ENCODE measurements at places on chromosomes 5 and 9.

DNA sequence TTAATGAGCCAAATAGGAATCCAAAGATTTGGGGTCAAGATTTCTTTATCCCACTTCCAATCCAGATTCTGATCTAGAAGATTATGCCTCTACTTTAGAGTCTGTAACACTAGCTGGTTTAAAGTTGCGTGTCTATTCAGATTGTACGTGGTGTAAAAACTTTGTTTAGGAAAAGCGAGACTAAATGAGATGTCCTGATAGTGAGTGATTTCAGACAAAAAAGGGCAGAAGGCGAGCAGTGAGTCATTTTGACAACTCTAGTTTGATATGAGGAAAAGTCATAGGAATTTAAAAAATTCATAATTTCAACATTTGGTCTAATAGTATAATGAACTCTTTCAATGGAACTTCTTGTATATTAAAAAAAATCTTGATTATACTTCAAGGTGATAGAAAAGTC, 119.6 kb upstream of the KLF9 start:
- no peak for DNase-seq

DNA sequence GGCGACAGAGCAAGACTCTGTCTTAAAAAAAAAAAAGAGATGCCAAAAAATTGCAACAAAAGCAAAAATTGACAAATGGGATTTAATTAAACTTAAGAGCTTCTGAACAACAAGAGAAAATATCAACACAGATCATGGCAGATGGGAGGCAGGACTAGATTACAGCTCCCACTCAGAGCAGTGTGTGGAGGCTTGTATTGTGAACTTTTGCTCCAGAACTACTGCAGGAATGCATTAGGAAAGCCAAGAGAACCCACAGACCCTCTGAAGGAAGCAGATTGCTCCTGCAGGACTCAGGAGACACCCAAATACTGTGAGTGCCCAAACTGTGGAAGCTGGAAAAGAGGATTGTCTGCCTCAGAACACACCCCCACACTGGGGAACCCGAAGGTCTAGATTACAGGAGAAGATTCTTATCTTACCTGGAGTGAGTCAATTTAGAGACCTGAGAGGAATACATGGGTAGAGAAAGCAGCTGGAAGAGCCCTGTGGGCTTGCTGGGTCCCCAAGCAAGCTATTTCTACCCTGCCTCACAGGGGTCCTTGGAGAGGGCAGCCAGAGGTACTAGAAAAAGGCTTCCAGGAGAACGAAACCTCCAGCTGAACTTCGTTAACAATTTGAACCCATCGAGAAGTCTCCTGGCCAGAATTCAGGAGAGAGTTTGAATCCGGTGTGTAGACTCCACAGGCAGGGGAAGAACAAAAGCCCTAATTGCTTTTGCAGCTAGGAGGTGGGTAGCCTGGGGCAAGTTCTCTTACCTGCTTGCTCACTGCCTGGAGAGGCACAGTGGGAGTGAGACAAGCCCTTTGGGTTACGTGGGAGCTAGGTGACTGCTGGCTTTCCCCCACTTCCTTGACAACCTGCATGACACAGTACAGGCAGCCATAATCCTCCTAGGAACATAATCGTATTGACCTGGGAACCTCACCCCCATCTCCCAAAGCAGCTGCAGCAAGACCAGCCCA, 593.4 kb upstream of the RGMB start:
- DNase-seq: no peak

DNA sequence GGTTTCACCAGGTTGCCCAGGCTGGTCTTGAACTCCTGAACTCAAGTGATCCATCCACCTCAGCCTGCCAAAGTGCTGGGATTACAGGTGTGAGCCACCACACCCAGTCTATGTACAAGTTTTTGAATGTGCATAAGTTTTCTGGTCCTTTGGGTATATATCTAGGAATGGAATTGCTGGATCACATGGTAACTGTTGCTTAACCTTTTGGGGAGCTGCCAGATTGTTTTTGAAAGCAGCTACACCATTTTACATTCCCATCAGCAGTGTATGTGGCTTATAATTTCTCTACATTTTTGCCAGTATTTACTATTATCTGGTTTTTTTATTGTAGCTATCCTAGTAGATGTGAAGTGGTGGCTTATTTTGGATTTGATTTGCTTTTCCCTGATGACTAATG, 8.9 kb upstream of the LNPEP start:
- DNase-seq: peak; percentile 23

- no peak for DNase-seq
Measured at GRCh38 chr5:178322736-178323540, 90.3 kb upstream of the PHYKPL start.

GRCh38 chr5:3303777-3304176, 291.9 kb upstream of the IRX1 start:
- no peak for DNase-seq

- no peak for DNase-seq
Measured at GRCh38 chr9:36894695-36895310, 139.3 kb downstream of the PAX5 start.

GRCh38 chr5:134517553-134517952, 7.9 kb upstream of the JADE2 start:
- no peak for DNase-seq

GRCh38 chr5:61516946-61517345, 184.9 kb downstream of the ZSWIM6 start:
- no peak for DNase-seq

DNA sequence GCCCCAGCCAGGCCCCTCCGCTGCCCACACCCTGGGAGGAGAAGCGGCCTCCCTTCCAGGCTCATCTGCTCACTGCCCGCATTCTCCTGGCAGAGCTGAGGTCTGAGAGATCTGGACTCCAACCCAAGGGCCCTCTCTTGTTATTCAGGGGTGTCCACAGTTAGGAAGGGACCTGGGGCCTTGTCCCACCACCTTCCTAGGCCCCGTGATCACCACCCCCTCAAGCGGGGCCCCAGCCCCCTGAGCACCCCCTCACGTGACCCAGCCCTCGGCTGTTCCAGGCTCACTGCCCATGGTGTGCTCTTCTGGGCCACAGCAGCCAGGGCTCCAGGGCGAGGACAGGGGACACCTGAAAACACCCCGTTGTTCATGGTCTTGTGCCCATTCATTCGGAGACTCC, 48.7 kb downstream of the NEURL1B start:
- no peak for DNase-seq

DNA sequence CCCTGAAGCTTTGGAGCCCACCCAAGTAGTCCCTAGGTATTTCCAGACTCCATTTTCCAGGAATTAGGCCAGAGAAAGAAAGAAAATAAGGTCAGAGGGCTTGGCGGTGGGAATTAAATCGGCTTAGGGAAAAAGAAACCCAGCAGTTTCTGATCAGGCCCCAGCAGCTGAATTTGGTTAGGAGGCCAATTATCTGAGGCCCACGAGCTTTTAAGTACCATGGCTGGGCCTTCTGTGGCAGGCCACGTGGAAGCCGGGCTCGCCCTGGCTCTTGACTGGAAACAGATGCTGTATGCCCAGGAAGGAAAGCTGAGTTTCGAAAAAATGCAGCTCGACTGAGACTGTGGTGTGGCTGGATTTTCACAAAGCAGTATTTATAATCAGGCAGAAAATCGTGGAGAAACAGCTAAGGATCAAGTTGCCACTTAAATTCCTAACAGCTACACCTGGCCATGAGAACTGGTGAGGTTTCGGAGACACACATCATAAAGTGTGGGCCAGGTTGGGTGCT, 75.1 kb upstream of the PANK3 start:
- no peak for DNase-seq

GRCh38 chr9:17863213-17863883, 284.5 kb downstream of the SH3GL2 start:
- peak; percentile 51 for DNase-seq

DNA sequence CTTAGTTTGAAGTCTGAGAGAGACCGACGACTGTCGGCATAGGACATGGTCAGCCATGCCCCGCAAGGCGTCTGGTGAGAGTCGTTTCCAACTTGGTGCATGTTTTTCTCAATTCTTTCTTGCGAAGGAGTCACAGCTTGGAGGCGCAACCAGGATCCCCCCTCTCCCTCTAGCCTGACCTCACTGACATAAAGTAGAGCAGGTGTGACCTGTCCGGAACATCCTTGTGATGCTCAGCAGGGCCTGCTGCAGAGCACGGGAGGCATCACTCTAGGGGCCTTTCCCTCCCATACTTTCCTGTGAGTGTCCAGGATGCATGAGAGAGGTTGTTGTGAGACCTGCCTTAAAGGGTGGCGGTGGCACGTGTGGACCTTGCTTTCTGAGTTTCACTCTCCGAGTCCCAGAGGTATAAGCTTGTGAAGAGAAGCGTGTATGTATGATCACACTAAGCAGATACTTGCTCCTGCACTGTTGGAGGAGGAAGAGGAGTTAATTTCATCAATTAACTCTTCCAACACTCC, 5.0 kb downstream of the TENT4A start:
- DNase-seq: no peak

GRCh38 chr5:141051521-141051866, 320 bp downstream of the PCDHB1 start:
- no peak for DNase-seq

GRCh38 chr9:38708759-38709158, 11.2 kb downstream of the FAM240B start:
- no peak for DNase-seq

- DNase-seq: no peak
Measured at GRCh38 chr5:137699336-137700281, 36.3 kb downstream of the KLHL3 start.

GRCh38 chr5:138978080-138978479, 102.9 kb upstream of the LRRTM2 start:
- DNase-seq: peak; percentile 42

DNA sequence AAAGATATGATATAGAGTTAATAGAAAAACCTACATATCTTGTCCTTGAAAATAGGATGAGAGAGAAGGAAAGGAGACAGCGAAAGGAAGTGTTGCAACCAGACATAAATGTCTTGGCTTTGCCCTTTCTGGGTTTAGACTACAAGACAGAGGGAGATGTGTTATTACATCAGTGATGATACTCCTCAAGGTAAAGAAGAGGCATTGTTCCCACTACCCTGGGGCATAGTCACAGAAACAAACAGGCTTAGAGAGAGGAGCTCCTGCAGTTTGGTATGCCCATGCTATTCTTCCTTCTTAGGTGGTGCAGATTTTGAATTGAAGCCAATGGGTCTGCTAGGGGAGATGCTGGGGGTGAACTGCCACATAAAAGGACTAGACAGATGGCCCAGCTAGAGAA, 166.8 kb upstream of the RFX3 start:
- DNase-seq: no peak

DNA sequence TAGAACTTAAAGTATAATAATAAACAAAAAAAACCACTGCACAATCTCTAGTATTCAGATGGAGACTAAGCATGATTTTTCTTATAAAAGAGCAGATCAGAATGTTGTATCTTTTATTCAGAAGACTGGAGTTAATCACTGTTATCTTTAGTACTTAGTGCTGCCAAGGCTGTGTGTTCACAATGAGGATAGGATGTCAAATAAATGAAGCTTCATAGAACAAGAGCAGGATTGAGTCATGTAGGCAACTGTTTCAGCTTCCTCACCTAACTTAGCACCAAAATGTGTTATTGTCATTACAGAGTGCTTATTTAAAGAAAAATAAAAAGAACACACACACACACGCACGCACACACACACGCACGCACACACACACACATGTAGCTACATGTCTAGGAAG, 58.1 kb upstream of the CDKN2B start:
- DNase-seq: no peak

GRCh38 chr5:149677731-149678130, 52.4 kb upstream of the PPARGC1B start:
- no peak for DNase-seq

DNA sequence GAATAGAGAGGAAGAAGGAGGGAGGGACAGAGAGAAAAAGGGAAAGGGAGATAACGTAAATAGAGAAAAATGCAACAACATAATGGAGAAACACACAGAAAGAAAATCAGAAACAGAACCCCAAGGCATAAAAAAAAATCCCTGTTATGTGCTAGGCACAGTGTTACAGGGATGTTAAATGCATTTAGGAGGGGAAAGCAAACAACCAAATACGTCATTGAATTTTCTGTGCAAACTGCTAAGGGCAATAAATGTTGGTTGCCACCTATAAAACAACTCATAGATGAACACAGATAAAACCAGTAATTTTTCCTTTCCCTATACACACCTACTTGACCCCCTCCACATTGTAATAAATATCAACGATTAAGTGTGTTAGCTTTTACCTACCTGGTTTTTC, 51.3 kb upstream of the ASTN2 start:
- no peak for DNase-seq

All from renal cortical epithelial cell (primary cell).